Activated B cell treated with CpG ODN at 0.5 μM for 24 hours (primary cell): ENCODE measurements at places on chromosomes 11 and 22.
A peak's percentile ranks its signal among the peaks of the same experiment; 100 is the strongest.

DNA sequence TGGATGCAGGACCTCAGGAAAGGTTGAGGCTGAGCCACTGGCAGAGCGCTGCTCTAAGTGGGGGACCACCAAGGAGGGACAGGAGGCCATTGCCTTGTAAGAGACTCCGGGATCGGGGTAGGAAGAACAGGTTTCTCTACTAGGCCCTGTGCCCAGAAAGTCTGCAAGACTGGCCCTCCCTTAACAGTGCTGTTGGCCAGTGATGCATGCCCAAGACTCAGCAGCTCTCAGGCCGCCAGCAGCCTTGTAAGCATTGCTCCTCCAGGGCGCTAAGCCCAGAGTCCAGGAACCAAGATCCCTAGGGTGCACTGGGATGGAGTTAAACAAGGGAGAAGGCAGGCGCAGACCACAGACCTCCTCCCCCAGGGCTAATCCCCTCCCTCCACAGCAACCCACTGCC lies 39.3 kb upstream of the PANX1 start:
- no peak for DNase-seq

DNA sequence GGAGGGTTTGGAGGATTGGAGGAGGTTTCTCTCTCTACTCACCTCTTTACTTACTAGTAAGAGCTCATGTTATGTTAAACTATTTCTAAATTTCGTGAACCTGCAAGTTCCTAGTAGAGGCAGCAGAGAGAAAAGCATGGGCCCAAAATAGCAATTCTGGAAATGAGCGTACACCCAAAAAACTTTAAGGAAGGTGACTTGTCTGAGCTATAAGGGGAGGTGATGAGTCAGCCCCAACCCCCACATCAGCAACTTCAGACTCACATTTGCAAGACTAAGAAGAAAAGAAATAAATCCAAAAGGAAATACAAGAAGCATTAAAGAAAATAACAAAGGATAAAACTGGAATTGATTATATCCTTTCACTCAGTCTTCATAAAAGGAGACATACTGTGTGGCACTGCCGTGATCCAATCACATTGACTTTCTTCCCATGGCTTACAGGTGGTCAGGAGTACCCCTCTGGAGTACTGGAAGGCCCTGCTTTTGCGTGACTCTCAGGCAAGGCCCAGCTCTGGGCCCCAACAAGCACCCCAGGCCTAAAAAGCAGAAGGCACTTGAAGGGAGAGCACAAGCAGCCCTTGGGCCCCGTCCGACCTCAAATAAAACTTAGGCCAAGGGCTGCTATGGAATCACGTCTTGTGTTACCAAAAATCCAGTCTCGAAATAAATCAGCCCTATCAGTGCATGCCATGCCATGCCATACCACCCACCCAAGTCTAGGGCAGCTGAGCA lies 14.3 kb downstream of the PACSIN2 start:
- DNase-seq: no peak

DNA sequence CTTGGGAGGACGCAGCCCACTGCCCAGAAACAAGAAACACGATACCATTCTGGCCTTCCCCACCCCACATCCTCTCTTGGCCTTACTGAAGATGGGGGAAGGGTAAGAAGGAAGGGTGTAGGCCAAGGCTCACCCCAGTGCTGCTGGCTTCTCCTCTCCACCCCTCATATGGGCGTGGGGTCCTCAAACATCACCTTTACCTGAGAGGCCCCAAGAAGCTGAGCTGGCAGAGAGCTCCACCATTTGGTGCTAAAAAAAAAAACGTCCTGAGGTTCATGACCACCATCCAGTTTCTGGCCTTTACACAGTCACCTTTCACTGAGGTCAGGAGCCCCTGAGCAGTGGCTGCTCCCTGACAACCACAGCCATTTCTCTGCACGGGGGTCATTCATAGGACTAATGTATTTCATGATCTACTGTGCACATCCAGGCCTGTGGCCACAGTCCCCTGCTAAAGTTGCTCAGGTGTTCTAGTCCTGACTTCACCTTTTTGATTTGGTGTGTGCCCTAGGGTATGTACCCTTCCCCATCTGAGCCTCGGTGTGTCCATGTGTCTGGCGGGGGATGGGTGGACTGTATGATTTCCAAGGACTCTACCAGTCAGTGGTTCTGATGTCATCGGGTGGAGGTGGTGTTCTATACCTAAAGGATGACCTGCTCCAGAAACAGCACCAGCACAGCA lies 15.1 kb downstream of the RHOG start:
- no peak for DNase-seq

GRCh38 chr11:4095509-4096230 lies 1.1 kb downstream of the RRM1 start:
- DNase-seq: no peak

DNA sequence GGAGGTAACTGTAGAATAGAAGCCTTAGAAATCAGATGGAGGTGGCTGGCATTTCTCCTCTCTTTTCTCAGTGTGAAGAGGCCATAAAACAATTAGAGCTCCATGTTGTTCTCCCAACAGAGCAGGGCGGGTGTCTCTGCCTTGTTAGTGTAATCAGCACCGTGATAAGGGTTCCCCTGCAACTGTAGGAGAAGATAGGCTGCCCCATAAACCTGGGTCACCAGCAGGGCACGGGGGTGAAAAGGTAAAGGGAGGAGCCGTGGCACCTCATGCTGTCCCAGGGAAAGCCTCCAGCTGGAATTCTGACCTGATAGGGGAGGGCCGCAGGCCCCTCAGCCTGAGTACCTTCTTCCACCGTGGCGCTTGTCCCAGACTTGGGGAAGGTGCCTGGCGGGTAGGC lies 68.7 kb downstream of the ISX start:
- no peak for DNase-seq

DNA sequence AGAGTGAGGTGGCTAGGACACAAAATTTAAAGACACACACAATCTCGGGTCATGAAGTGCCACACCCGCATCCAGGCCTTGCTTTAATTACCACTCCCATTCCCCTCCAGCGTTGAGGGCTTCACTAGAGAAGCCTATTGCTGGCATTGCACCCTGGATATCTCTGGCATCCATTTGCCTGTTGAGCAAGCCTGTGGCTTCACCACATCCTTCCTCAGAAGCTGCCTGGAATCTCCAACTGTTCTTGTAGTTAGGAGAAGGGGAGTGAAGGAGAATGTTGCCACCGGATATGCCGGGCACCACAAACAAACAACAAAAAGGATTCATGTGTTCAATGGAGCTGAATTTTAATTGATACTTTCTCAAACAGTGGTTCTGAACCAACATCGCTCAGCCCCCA lies 34.4 kb upstream of the RCN1 start:
- DNase-seq: no peak

GRCh38 chr22:37967147-37967546 lies 13.6 kb downstream of the POLR2F start:
- no peak for DNase-seq

- DNase-seq: no peak
Measured at GRCh38 chr11:36817336-36817965, 219.4 kb upstream of the RAG2 start.

- peak; percentile 58 for DNase-seq
Measured at GRCh38 chr11:267491-267994, 10.7 kb upstream of the NLRP6 start.

- DNase-seq: no peak
Measured at GRCh38 chr11:65557280-65558001, 718 bp downstream of the LTBP3 start.

- no peak for DNase-seq
Measured at GRCh38 chr11:44574610-44575287, 9.3 kb downstream of the CD82 start.

GRCh38 chr11:18727479-18728236 lies 1.7 kb upstream of the IGSF22 start:
- DNase-seq: no peak

DNA sequence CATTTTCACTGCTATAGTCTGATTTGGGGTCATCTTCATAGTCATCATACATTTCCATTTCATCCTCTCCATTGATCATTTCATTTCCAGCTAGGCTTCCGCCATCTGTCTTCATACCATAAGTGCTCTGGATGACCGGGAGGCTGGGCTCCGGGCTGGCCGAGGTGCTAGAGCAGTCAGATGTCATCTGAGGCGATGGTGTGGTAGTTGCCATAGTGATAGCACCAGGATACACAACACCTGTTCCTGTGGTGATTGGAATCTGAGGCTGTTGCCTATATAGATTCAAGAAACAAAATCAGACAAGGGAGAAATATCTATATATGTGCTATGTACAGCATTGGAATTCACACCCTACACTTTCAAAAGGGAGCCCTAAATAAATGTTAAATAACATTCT lies 383.5 kb downstream of the SOX6 start:
- no peak for DNase-seq

DNA sequence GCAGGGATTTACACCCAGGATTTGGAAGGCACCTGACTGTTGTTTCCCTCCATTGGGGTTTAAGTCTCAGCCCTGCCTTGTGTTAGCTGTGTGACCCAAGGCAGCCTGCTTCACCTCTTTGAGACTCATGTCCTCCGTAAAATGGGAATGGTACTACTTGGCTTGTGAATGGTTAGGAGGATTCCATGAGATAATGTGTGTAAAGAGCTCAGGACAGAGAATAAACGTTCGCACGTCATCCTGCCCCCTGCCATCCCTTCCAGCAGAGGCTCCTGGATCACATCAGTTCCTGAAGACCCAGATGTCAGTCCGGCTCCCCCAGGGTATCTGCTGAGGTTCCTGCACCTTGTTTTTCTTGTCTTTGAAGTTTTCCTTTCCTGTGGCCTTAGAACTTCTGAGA lies 16.8 kb upstream of the ACCSL start:
- DNase-seq: no peak

DNA sequence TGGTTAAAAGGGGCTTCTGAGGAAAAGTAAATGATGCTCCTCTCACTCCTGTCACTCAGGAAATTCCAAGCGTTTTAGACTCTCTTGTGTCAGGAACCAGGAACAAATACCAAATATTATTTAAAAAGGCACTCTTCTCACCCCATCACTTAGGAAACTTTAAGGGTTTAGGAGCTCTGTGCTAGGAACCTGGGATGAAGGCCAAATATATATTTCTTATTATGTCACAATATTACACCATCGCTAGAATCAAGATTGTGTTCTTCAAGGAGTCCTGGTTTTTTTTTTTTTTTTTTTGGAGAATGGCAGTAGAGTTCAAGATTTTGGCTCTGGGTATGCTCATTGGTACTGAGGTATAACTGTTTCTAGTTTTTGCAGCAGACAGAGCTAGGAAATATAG lies 79.0 kb upstream of the HEPHL1 start:
- DNase-seq: no peak

GRCh38 chr11:33670250-33671011 lies 30.2 kb downstream of the C11orf91 start:
- DNase-seq: no peak

DNA sequence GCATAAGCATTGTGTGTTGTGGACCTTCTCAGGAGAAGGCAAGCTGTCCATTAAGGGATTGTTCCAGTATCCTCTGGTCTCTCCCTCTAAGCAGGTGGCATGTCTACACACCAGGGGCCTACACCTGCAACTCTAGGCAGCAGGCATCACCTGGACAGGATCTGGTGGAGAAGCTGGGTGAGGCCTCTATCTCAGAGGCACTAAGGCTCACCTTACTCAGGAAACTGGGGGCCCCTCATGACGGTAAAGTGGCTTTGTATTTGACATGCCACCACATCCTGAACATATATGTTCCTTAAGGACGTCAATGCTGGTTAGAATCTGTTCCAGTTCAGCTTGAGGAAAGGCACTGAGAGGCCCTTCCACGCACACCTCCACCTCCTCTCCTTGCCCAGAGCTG lies 891.3 kb downstream of the OPCML start:
- DNase-seq: no peak

DNA sequence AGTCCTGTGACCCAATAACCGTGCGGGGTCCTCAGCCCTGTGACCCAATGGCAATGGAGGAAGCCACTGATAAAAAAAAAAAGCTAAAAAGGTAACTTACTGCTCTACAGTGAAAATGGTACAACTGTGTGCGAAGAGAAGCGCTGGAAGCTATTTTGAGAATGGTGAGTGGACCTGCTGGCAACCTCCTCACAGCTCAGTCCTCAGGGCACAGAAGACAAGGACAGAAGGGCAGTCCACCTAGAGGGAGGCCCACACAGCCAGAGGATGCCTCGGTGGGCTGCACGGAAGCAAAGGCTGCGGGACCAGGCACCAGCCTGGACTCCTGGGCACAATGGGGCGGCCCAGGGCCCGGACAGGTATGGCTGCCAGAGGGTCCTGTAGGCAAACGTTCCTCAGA lies 35.6 kb downstream of the BRD1 start:
- DNase-seq: no peak

- DNase-seq: no peak
Measured at GRCh38 chr22:37362621-37363020, 64.7 kb downstream of the ELFN2 start.

GRCh38 chr11:121054266-121054665 lies 30.4 kb downstream of the TBCEL start:
- no peak for DNase-seq

- no peak for DNase-seq
Measured at GRCh38 chr11:34432822-34433221, 5.9 kb upstream of the CAT start.
